Stimulated activated CD8-positive, alpha-beta memory T cell treated with anti-CD3 and anti-CD28 coated beads, Interleukin-4, amount 100 ng/mL, for 4 hours (primary cell): ENCODE measurements at places on chromosomes 5 and 9.

DNA sequence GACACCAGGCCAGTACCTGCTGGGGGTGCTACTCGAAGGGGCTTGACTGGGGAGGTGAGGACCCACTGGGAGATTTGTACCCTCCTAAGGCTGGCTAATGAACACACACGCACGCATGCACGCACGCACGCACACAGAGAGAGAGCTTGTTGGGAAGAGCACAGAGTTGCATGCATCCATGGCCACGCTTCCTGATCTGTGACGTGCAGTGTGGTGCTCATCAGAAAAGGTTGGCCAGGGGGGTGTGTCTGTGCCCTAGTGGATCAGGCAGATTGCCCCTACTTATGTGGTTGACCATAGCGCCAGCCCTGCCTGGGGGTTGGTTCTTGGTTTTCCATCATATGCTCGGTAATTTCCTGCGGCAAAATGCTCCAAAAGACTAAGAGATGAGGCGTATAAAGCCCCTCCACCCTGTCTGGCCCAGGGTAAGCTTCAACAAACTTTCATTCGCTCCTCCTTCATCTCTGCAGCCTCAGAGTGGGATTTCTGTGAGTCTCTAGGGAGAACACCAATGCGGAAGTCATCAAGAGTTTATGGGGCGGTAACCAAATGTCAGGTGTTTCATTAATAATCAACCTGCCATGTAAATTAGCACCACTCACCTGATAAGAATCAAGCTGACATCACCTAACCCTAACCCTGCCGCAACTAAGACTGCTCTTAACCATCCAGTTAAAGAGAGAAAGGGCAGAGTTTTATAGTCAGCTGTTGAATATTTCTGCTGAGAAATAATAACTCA, 8.0 kb upstream of the GFI1B start:
- DNase-seq: no peak

- DNase-seq: no peak
These were observed 181.7 kb downstream of the ERCC6L2 start for GRCh38 chr9:96057155-96057554.

GRCh38 chr9:75438716-75439115, 350.4 kb downstream of the OSTF1 start:
- no peak for DNase-seq

- DNase-seq: no peak
These were observed 48.3 kb upstream of the HRH2 start for GRCh38 chr5:175609526-175609925.

GRCh38 chr9:128254855-128255759, 20.7 kb downstream of the GOLGA2 start:
- DNase-seq: peak; percentile 25

DNA sequence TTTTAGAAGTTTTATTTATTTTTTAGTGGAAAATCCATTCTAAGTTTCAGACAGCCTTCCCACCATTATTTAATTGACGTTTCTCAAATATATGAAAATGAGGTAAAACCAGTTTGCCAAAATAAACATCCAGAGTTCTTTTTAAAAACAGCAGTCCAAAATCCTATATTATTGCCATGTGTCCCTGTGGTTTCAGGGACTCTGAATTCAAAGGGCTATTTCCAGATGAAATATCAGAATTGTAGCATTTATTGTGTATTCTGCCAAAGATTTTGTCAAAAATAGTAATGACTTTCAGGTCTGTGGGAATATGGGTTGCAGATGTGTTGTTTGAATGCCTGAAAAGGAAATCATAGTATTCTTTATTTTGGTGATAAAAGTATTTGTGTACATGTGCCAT, 41.6 kb downstream of the XRCC4 start:
- DNase-seq: no peak

DNA sequence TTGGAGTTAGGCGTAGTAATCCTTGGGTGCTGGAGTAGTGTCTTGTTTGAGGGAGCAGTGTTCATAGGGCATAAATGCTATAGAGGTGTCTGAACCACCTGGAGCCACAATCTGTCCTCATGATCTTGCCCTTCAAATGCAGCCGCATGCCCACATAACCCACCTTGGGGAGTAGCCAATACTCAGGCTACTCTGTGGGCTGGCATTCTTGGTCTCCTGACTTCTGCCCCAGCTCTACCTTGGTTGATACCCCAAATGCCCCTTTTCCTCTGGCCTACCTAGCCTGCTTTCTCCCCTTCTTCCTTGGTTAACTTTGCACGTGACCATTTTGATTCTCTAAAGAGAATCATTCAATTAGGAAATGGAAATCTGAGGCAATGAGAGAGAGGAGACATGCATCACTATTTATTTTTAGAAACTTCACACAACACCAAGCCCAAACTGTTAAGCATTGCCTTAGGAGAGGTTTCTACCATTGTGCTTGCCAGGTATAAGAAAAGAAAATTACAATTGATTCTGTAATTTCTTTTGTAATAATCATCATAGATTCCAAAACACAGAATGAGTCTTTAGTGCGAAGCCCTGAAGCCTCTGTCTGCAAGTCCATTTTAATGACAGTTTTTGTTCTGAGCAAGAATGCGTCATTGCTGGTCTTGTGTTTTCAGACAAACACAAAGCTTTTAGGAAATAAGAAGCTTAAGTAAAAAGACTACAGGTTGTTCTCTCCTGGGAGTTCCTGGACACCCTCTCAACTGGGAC, 135.2 kb downstream of the C9orf152 start:
- no peak for DNase-seq

GRCh38 chr5:166050531-166050930, 2240.9 kb upstream of the WWC1 start:
- no peak for DNase-seq

GRCh38 chr5:76579166-76579937, 43.9 kb downstream of the F2RL2 start:
- no peak for DNase-seq

DNA sequence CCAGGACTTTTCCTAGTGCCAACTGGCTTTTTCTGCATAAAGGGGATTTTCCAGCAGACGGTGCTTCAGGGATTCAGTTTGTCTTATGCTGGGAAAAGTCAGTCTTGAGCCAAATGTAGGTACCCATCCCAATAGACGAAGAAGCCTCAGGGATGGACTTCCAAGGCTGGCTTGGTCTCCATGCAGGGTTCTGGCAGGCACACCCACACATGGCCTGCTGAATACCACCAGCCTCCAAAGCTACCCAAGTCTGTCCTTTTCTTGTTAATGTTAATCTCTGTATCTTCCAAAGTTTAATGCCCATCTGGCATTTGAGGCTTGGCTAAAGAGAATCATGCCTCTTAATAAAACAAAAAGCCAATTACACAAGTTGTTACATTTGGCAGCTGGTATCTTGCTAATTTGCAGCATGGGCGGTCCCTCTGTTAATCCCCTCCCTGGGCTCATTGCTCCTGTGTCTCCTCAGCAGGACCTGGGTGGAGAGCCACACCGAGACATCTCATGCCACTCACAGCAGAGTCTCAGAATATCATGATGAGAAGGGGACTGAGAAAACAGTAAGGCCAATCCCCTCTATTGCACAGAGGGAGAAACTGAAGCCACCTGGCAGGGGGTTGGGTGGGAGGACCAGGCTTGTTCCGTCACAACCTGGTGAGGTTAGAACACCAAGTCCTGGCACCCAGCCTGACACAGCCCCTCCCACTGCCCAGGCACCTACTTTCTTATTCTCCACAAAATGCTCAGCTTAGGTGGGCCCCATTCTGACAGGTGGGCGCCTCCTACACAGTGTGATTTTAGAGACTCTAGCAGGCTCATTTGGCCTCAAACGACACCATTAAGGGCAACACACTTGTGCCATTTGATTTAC, 243.2 kb downstream of the FSTL4 start:
- DNase-seq: no peak

DNA sequence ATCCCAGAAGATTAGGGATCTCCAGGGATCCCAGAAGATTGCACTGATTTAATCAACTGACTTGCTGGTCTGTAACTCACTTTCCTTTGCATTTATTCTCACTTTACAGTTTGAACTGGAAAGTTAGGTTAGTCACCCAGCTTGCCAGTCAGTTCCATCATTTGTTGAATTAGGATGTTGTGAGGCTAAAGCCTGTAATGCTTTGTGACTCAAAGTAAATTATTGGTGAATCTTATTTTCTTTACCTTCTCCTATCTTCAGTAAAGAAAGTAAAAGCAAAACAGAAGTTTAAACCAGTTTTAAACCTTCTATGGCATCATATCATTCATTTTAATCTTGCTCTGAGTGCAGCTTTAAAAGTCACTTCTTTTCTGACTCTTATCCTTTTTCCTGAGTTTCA, 85.8 kb downstream of the SLC44A1 start:
- no peak for DNase-seq
